ENCODE measurements at places on chromosomes 2 and 18.

DNA sequence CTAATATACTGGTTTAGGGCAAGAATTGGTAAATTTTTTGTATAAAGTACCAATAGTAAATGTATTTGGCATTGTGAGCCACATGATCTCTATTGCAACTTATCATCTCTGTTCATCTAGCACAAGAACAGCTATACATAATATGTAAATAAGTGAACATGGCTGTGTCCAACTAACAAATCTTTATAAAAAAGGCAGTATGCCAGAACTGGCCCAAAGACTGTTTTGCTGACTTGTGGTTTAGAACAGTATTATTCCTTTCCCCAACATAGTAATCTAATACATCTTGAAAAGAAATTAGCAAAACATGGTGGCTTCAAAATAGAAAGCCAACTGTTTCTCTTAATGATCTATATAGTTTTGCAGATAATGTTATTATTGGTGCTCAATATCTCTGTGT, 441.4 kb upstream of the CELF4 start:
- no peak for DNase-seq

GRCh38 chr18:7633171-7633570, 66.1 kb downstream of the PTPRM start:
- DNase-seq: no peak

- DNase-seq: no peak
Observed at GRCh38 chr18:27121108-27121507, 64.0 kb downstream of the CHST9 start.

- no peak for DNase-seq
Observed at GRCh38 chr2:170869036-170869435, 52.3 kb downstream of the GAD1 start.

GRCh38 chr2:26914659-26915310, 55.7 kb upstream of the MAPRE3 start:
- no peak for DNase-seq

- no peak for DNase-seq
Observed at GRCh38 chr2:35820391-35820790, 535.2 kb upstream of the CRIM1 start.

DNA sequence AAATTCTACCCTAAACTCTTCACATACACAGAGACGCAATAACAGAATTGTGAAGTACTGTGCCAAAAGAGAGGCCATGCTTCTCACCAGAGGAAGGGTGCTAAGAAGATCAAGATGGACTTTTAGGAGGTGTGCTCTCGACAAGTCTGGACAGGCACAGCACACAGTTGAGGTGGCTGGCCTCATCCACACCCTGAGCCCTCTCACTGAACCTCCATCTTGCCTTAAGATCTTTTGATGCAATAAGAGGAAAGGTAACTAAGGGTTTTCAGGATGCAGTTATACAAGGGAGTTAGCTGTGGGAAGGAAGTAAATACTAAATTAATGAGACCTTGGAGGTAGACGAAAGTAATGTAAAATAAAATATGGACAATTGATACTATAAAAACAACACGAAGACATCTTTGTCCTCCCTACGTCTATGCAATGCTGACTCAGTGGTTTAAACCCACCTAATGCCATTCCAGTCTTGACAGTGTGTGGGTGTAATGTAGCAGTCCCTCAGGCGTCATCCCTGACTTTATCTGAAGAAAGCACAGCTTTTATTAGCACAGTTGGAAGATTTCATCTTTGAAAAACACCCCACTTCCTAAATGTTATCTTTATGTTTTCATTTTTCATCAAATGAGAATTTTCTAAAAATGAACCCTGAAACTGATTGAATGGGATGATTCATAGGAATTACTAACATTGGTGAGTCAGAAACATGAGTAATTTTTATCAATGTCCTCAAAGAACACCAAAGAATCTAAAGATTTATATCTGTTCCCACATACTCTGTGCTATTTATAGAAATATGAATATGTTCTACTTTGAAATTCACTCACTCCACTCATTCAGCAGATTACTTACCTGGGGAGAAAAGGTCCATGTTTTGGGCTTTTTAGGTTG, 34.0 kb upstream of the MALL start:
- peak; percentile 91 for DNase-seq

DNA sequence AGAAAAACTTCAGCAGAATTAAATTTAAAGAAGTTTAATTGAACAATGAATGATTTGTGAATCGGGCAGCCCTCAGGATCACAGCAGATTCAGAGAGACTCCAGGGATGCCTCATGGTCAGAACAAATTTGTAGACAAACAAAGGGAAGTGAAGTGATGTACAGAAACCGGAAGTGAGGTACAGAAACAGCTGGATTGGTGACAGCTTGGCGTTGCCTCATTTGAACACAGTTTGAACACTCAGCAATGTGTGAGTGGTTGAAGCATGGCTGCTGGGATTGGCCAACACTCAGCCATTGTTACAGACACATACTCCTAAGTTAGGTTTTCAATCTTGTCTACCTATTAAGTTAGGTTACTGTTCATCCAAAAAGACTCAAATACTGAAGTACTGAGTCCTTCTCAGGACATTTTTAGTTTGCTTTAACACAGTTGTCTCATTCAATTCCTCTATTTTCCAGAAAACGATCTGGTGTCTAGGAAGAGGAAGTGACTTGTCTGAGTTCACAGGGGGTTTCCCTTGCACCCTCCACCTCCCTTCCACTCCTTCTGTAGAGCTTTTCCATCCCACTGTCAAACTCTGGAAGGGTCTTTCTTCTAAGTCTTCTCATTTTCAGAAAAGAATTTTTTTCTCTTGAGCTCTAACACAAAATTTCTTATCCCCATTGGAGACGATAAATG, 137.9 kb downstream of the SLC4A3 start:
- no peak for DNase-seq

- DNase-seq: no peak
Observed at GRCh38 chr2:217625557-217626169, 377.1 kb downstream of the TNS1 start.

DNA sequence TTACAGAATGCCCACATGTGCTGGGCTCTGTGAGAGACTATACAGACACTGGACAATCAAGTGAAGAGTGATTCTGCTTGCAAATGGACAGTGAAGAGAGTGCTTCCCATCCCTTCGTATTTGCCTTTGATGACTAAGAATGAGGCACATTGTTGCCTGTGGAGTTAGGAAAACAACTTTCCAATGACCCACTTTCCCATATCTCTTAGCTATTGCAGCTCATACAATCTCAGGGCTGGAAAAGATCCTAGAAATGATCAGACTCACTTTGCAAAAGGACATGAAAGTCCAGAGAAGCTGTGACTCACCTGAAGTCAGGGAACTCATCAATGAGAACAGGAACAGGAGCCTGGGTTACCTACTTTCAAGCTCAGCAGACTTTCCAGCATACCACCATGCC, 440.5 kb upstream of the TCF4 start:
- DNase-seq: peak; percentile 11

- DNase-seq: peak; percentile 38
Observed at GRCh38 chr2:175372704-175373701, 191.5 kb upstream of the ATP5MC3 start.

GRCh38 chr18:75638776-75639471, 211.4 kb upstream of the SMIM21 start:
- DNase-seq: no peak

DNA sequence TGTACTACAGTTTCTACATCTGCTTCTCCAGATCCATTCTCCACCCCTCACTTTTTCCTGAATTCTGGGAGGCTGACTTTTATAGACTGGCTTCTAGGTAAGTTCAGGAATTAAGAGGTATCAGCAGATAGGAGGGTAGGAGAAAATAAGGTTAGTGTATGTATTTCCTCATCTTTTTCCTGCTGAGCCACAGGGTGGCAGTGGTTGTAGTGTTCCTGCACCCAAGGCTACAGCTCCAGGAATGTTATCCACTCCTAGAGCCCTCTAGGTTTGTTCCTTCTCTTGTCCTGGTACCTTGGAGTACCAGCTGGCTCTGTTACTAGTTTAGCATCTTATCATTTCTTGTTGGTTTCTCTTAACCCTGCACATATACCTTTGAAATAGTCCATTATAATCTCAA, 40.7 kb upstream of the C2orf66 start:
- peak; percentile 9 for DNase-seq

GRCh38 chr2:37797081-37797480, 125.6 kb upstream of the CDC42EP3 start:
- DNase-seq: no peak

DNA sequence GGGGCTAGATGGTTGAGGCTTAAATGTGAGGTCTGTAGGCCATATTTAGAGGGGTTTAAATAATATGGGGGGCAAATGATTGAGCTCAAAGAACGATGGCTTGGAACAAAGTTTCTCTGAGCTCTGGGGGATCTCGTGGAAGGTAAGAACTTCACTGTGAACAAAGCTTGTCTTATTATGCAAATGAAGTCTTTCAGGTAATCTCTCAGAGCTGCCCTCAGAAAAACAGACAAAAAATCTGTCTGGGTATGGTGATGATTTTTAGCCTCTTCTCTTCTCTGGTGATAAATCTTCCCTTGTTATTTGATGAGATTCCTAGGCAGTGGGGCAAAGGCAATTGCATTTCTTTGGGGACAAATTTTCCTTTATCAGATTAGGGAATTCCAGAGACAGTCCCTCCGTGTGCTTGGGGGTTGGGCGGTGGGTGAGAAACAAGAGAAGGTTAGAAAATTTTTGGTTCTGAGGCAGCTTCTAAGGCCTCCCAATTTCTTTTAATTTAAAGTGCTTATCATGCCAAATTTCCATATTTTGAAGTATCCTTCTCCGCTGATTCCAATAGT, 760.4 kb downstream of the TSN start:
- no peak for DNase-seq

GRCh38 chr2:225117051-225117716, 74.9 kb upstream of the DOCK10 start:
- DNase-seq: no peak

GRCh38 chr2:69952336-69953115, 8.9 kb downstream of the ASPRV1 start:
- no peak for DNase-seq

DNA sequence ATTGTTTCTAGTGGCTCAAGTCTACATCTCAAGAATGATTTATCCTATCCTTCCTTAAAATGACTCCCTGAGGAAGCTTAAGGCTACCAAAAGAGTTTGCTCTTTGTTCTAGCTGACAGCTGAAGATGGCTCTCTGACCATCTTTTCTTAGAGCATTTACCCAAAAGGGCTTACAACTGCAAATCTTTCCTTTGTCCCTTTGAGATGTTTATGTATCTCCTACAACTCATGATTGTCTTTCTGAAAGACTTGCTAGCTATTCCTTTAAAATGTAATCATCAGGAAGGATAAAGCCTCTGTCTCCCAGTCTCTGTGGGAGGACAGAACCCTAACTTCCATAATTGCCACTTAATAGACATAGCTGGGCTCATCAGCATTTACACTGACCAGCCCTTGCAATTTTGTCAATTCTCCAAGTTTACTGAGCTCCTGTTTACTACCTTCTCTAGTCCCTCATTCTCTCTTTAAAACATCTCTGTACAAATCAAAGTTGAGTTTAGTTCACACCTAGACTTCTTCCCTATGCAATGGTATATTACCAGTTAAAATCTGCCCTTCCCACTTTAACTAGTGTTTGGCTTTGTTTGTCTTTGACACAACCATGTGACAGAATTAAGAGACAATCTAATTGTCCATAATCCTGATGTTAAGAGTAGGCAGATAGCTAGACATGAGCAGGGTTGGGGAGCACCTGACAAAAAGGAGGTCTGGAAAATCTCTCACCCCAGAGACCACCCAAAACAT, 188.2 kb downstream of the PTH2R start:
- no peak for DNase-seq

DNA sequence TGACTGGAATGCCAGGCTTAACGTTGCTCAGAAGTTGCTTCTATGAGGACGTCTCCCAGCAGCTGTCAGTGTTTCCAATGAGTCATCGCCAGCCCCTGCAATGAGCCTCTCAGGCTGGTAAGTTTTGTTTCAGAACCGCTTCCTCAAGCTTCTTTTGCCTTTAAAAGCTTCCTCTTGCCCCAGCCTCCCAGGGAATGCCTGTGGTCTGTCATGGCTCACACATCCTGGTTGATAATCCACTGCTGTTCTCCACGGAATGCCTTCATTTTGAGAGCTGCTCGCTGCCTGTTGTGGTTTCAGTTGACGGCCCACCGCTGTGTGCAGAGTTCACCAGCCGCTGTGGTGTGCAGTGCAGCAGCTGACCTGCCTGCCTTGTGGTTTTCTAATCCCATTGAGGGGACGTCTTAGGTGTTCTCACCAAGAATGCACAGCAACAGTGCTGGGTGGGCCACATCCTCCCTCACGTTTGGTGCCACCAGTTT, 96.4 kb downstream of the RTP5 start:
- DNase-seq: peak; percentile 97

GRCh38 chr18:400456-400855, 100.0 kb downstream of the COLEC12 start:
- DNase-seq: no peak

DNA sequence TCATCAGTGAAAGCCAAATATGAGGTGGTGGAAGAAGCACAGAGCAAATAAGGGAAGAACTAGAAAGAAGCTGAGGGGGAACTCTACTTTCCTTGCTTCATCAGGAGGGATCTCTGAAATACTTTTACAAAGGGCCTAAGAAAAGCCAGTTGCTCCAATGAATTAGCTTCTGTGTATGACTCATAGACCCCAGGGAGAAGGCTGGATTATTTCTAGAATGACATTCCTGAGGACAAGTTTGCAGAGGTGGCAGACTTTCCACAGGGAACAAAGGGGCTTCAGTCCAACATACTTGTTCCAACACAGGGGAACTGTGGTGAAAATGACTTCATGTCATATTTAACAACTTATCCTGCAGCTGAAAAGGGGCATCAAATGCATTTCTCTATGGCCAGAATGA, 29.0 kb downstream of the DOK1 start:
- DNase-seq: no peak

DNA sequence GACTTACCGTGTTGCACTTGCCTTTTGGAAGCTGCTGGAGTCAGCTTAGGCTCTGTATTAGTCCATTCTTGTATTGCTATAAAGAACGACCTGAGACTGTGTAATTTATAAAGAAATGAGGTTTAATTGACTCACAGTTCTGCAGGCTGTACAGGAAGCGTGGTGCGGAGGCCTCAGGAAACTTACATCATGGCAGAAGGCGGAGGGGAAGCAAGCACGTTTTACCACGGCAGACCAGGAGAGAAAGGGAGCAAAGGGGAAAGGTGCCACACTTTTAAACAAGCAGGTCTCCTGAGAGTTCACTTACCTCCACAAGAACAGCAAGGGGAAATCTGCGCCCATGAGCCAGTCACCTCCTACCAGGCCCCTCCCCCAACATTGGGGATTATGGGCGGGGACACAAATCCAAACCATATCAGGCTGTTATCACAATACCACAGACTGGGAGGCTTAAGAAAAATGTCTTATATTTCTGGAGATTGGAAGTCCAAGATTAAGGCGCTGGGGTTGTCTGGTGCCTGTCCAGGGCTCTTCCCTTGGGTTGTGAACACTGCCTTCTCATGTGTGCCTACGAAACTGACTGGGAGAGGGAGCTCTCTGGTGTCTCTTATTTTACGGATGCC, 3.6 kb upstream of the D2HGDH start:
- DNase-seq: no peak

GRCh38 chr2:240624011-240624949, 1.0 kb upstream of the GPR35 start:
- no peak for DNase-seq

DNA sequence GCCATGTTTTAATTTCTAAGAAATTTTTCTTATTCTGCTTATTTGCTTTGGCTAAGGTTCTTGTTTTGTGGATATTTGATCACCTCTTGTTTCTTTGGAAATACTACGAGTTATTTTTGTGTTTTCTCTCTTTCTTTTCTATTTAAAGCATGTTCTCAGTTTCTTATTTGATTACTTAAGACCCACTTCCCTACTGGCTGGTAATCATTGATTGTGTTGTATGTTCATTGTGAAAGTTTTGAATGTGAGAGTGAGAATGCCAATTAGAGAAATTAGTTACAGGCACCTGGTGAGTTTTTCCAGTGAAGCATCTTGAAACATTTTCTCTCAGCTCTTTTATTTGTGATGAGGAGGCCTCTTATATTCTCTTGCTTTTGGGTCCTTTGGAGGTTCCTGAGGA, 226.7 kb upstream of the MC4R start:
- no peak for DNase-seq
